Activated CD4-positive, alpha-beta T cell treated with anti-CD3 and anti-CD28 coated beads for 36 hours (primary cell): ENCODE measurements at places on chromosomes 13 and 19. TPM values are rescaled to one million over a fixed set of nuclear protein-coding genes. Genes with fewer than 3 reads are reported as not detected.

DNA sequence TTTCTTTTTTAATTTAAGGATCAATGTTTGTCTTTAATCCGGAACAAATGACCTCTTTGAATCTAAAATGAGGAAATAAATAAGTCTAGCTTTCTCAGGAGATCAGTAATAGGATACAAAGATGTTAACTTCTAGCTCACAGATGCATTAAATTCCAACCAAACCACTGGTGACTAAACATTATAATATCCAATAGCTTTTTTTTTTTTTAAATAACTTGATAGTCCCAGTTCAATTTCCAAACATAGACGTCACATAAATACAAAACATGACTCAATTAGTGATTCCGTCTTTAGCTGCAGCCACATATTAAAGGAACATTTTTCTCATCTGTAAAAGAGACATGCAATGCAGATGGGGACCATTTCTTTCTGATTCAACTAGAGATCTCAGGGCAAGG lies 390.5 kb upstream of the PCDH9 start:
- H3K27me3 ChIP-seq = no peaks in the 10 kb centered on the region
- no peak for DNase-seq
- H3K27ac ChIP-seq = no peak overlapping the region
- H3K36me3 ChIP-seq = no peaks in the 10 kb centered on the region

DNA sequence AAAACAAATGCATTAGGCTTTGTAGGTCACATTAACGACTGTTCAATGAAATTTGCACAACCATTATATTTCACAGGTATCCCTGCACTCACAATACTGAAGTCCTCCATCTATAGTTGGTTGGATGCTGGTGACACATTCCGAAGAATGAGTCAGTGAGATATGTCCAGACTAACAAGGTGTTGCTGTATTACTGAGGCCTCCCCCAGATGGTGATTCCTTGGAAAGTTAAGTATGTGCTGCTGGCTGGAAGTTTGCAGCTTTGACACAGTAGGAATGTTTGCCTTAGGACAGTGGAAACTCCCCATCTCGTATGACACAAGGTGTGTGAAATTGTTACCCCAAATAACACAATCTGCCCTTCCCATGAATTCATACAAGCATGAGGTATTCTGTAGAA lies 46.6 kb downstream of the FGF14 start:
- no peaks in the 10 kb centered on the region for H3K4me1 ChIP-seq
- H3K36me3 ChIP-seq = no peaks in the 10 kb centered on the region
- no peak for DNase-seq
- H3K4me3 ChIP-seq = no peak overlapping the region
- peaks cover 23% of the 10 kb centered on the region for H3K27me3 ChIP-seq
- no peak overlapping the region for H3K27ac ChIP-seq

GRCh38 chr19:39542206-39542605 lies 2.2 kb upstream of the EID2 start:
- H3K4me3 ChIP-seq = no peak overlapping the region
- DNase-seq = no peak

GRCh38 chr13:91609353-91609752 lies 210.9 kb downstream of the GPC5 start:
- DNase-seq = no peak
- H3K4me1 ChIP-seq = no peaks in the 10 kb centered on the region
- no peak overlapping the region for H3K27ac ChIP-seq

DNA sequence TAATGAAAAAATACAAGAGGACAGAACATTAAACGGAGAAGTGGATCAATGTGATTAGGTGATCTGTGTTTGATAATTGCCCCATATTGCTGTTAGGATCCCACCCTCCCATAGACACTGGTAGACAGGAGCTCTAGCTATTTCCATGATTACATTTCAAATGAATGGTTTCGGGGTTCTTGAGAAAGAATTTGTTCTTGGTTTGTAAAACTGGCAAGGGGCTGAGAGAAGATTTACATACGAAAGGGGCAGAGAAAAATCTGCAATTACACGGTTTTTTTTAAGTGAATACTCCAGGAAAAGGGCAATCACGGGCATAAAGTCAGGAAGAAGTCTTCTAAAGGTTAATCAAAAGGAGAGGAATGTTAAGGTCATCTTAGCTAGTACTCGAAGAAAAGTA lies 2125.7 kb upstream of the PCDH20 start:
- no peak overlapping the region for H3K27ac ChIP-seq
- DNase-seq = no peak
- no peaks in the 10 kb centered on the region for H3K27me3 ChIP-seq
- H3K36me3 ChIP-seq = no peaks in the 10 kb centered on the region

- no peak for DNase-seq
- no peaks in the 10 kb centered on the region for H3K36me3 ChIP-seq
- no peaks in the 10 kb centered on the region for H3K27me3 ChIP-seq
- no peak overlapping the region for H3K27ac ChIP-seq
These were observed 138.0 kb downstream of the TNFSF13B start for GRCh38 chr13:108407495-108407894.

GRCh38 chr19:51417107-51417809 lies at the start of gene SIGLEC10:
Gene SIGLEC10, minus strand, starts transcription at chr19:51417642. Its CDS starts 61 bp downstream, at chr19:51417581.
- H3K27ac ChIP-seq = no peak within 1 kb of the TSS
- H3K36me3 ChIP-seq = no peaks in the 10 kb centered on the region
- DNase-seq = peak; percentile 73
- H3K4me1 ChIP-seq = peaks cover 27% of the 10 kb centered on the region
- H3K27me3 ChIP-seq = peaks cover 18% of the 10 kb centered on the region
- no peak within 1 kb of the TSS for H3K4me3 ChIP-seq

DNA sequence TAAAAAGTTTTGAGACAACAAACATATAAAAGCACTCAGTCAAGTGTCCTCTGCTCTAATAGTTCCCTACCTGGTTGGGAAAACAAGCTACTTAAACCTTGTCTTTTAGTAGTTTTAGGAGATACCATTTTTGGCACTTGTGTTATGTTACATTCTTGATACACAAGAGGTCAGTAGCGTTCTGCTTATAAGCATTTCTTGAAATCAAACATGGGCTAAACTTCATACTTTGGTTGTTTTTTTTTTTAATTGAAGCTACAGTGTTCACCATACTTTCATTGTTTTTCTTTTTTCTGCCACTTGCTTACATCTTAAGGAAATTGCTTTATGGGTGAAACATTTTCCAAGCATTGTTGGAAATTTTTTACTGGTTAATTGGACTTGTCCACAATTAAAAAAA lies 12.9 kb downstream of the NHLRC3 start:
- H3K27ac ChIP-seq = no peak overlapping the region
- peaks cover 3% of the 10 kb centered on the region for H3K4me1 ChIP-seq
- H3K36me3 ChIP-seq = peaks cover 6% of the 10 kb centered on the region
- H3K27me3 ChIP-seq = no peaks in the 10 kb centered on the region
- DNase-seq = no peak

DNA sequence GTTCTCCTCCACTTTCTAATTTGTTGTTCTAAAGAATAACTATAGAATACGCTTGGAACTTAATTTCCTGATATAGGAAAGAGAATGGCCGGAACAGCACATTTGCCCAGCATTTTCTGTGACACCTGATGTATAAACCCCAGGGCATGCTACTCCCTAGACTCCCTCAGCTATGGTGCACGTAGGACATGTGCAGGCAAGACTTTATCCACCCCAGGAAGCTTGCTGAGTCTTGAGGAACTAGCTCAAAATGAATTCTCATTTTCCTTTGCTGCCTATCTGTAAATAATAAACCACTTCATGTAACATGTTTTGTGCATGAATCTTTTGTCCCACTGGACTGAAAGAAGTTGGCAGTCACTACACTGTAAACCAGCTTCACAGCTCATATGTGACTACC lies 535.8 kb upstream of the SLITRK1 start:
- no peaks in the 10 kb centered on the region for H3K36me3 ChIP-seq
- H3K4me1 ChIP-seq = no peaks in the 10 kb centered on the region
- DNase-seq = no peak
- H3K27ac ChIP-seq = no peak overlapping the region
- no peaks in the 10 kb centered on the region for H3K27me3 ChIP-seq
- no peak overlapping the region for H3K4me3 ChIP-seq

GRCh38 chr19:1540365-1540925 lies 16.6 kb downstream of the PLK5 start:
- H3K36me3 ChIP-seq = no peaks in the 10 kb centered on the region
- H3K4me3 ChIP-seq = no peak overlapping the region
- H3K27me3 ChIP-seq = peaks cover 12% of the 10 kb centered on the region
- H3K4me1 ChIP-seq = no peaks in the 10 kb centered on the region
- DNase-seq = no peak

DNA sequence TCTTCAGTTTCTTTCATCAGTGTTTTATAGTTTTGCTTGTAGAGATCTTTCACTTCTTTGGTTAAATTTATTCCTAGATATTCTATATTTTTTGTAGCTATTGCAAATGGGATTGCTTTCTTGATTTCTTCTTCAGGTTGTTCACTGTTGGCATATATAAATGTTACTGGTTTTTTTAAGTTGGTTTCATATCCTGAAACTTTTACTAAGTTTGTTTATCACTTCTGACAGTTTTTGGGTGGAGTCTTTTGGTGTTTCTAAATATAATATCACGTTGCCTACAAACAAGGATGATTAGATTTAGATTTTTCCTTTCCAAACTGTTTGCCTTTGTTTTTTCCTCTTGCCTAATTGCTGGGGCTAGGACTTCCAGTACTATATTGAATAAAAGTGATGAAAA lies 109.7 kb downstream of the PAN3 start:
- H3K27me3 ChIP-seq = no peaks in the 10 kb centered on the region
- no peak overlapping the region for H3K4me3 ChIP-seq
- peaks cover 45% of the 10 kb centered on the region for H3K36me3 ChIP-seq
- no peak overlapping the region for H3K27ac ChIP-seq

Gene CERS1
- 0.11 TPM for total RNA-seq

Gene AMER2
- total RNA-seq = not detected

Gene SELENOV
- not detected for total RNA-seq

Gene PROZ
- not detected for total RNA-seq
